Skeletal muscle cell (primary cell): ENCODE measurements at places on chromosomes 7 and 10.

- DNase-seq, result no peak
These were observed 9.7 kb downstream of the MDFIC start for GRCh38 chr7:114931656-114932011.

DNA sequence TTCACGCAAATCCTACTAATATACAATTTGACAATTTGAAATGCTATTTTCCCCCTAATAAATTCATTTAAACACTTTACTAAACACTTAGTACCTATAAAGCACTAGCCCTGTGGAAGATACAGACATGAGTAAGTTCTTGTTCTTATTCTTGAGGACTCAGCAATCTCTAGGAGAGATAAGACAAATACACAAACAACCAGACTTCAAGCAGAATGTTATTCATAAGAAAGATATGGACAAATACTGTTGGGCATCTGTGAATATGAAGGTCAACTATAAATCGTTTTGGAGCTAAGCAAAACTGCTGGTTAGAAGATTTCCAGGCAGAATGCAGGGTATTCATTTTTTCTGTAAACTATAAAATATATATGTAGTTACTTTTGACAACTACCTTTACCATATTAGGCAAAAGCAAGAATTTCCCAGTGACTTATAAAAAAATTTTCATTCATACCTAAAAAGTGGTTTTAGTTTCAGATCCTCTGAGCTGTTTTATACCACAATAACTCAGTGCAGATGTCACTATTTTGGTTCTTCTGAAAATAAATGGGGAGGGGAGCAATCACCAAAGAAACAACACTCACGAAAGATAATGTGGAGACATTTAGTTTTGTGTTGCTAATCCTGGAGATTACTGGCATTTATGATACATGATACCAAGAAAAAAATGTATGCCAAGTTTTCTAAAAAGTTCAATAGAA is 3.8 kb downstream of the VPS41 start:
- DNase-seq, result no peak

DNA sequence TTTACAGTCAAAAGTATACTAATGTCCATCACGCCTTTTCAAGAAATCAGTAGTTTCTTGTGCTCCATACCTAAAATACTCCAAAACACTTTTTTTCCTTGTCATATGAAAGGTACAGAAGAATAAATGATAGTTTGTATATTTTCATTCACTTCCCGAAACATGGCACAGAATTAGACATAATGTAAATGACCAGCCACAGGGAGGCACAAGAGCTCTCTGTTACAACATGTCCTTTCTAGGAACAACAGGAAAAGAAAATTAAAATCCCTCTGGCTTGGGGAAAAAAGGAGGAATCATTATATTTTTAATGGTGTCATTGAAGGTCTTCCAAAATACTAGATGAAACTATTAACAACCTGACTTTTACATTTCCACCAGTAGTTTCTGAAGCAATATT is 331.2 kb downstream of the ACTR3B start:
- no peak for DNase-seq

DNA sequence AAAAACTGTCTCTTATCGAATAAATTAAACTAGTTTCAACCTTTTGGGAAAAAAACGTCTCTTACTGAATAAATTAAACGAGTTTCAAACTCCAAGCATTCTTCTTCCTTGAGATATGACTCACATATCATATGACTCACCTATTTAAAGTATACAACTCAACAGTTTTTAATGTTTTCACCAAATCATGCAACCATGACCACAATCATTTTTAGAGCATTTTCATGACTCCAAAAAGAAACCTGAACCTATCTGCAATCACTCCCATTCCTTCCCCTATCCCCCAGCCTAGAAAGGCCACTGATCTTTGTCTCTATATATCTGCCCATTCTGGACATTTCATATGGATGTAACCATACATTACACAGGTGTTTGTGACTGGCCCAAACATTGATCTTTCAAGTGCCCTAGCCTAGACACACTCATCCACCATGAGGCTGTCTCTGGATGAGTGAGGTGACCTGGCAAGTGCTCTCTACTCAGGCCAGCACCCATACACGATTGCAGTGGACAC is 115.3 kb downstream of the PIP4K2A start:
- no peak for DNase-seq

DNA sequence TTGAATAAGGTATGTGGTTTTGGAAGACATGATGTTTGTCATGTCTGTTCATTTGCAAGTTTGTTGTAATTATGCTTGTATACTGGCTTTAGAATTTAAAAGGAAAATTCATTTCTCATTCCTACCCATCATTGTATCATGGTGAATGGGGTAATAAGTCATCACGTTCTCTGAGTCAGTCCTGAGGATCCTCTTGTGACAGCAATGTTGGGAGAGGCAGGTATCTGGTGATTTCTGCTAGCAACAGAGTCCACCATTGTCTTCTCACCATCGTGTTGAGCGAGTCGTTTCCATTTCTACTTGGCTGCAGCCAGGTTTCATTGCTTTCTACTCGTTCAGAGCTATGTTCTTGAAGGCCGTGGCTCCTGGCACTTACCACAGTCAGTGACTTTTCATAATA is 16.3 kb downstream of the CUL1 start:
- no peak for DNase-seq

GRCh38 chr7:3892157-3892556 is 591.1 kb downstream of the SDK1 start:
- DNase-seq, result no peak

DNA sequence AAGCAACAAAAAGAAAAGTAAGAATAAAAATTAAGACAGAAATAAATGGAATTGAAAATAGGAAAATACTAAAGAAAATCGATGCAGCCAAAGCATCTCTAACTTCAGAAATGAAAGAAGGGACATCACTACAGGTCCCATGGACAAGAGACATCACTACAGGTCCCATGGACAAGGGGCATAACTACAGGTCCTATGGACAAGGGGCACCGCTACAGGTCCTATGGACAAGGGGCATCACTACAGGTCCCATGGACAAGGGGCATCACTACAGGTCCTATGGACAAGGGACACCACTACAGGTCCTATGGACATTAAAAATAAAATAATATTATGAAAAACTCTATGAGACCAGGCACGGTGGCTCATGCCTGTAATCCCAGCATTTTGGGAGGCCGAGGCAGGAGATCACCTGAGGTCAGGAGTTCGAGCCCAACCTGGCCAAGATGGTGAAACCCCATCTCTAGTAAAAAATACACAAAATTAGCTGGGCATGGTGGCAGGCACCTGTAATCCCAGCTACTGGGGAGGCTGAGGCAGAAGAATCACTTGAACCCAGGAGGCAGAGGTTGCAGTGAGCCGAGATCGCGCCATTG is 101.0 kb upstream of the DNAAF5 start:
- no peak for DNase-seq

DNA sequence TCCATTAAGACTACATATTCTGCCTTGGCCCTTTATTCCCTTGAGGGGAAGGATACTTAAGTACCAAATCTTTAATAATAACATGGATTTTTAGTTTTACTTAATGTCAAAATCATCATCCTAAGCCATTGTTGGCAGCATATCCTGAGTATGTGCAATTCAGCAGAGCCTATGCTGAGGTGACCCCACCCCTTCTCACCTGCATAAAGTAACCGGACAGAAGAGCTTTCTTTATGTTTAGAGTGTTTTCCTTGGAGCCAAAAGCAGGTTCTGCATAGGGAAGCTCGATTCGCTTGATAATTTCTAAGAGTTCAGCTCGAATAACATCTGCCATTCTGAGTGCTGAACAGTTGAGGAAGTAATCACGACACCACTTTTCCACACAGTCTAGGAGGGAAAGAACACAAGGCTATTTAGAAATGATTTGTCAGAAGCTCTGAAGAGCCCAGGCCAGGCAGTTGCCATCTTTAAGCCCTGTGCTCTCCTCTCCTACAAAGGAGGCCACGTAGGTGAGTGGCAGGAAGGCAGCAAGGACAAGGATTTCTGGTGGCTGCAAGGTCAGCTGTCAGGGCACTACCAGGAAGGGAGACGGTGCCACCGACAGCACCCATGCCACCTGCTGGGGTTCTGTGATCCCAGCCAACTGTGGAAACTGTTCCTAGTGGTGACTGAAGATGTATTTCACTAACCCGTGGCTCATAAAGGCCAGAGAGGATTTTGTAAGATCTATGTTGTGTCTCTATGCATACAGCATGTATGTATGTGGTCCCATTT is 15.6 kb downstream of the BCCIP start:
- DNase-seq, result no peak

GRCh38 chr7:156376317-156376716 is 264.3 kb upstream of the RNF32 start:
- no peak for DNase-seq

GRCh38 chr7:74271742-74272141 is 17.5 kb upstream of the CLIP2 start:
- no peak for DNase-seq

DNA sequence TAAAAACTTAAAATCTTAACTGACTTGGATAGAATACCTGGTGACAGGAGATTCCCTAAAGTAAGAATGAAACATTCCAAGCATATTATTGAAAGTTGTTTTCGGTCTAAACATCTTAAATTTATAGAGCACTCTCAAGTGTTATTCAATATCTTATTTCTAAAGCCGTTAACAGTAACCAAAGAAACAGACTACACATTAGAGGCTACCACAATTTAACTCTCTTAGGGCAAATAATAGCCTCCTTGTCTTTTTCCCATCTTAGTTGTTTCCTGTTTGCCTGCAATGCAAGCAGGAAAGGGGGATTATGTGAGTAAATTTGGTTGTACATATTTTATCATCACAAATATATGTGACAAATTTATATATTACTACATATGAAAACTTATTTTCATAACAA is 31.4 kb downstream of the NAPEPLD start:
- DNase-seq, result no peak

GRCh38 chr7:78420001-78420400 is 621.4 kb downstream of the PHTF2 start:
- no peak for DNase-seq

- peak; percentile 21 for DNase-seq
These were observed 30.5 kb downstream of the ABCB1 start for GRCh38 chr7:87570178-87570577.

DNA sequence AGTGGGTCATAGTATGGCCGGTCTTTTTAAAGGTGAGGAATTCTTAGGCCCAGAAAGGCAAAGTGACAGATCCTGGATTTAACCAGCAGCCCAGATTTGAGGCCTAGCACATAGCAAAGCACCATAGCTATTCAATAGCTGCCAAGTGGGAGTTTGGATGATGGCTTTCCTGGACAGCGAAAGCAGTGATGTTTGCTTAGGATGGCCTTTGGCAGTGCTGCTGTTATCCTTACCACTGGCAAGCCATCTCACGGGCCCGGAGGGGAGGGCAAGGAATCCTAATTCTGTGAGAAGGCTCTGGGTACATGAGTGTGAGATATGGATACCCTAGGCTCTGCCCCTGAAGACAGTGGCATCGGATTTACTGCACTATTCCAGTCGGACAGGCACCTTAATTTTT is 50.4 kb downstream of the TCF7L2 start:
- DNase-seq, result no peak

DNA sequence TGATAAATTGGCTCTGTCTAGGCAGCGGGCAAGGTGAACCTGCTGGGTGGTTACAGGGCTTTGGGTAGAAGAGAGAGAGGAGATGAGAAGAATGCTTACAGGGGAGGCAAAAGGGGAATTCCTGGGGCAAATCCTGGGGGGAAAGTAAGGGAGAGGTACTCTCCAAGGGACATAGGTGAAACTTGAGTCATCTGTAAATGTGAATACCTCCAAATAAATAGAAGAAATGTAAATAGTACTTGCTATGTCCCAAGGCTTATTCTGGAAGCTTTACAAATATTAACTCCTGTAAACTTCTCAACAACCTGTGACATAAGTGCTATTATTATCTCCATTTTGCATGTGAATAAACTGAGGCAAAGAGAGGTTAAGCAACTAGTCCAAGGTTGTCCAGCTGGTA is 57.7 kb upstream of the CDK13 start:
- no peak for DNase-seq

DNA sequence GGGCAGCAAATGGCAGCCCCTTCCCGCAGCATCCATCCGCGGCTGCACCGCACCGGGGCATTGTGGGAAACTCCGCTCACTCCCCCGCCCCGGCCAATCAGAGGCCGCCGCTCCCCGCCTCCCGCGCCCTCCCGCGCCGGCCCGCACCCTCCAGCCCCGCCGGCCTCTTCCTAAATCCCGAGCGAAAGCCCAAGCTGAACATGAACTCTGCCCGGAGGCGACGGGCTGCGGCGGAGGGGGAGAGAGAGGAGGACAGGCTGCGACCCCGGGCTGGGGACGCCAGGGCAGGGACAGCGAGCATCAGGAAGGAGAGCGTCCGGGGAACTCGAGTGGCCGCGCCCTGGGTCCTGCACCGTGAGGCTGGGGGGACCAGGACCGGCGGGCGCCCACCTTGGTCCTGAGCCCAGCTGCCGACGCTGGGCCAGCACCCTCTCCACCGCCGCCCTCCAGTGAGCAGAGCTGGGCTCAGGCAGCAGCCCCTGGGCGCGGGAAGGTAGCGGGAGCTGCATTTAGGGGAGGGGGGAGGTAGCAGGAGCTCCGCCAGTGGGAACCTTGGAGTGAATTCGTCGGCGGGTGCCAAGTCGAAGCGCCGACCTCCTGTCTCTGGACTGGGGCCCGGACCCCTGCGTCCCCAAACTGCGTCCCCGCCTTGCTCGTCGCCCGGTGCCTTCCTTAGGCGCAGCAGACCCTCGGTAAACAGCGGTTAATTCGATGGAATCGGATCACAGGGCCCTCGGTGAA is at the start of gene DGKI:
Gene DGKI, minus strand, starts transcription at position 148 of the 741 bp plus-strand sequence.
- DNase-seq, result no peak

DNA sequence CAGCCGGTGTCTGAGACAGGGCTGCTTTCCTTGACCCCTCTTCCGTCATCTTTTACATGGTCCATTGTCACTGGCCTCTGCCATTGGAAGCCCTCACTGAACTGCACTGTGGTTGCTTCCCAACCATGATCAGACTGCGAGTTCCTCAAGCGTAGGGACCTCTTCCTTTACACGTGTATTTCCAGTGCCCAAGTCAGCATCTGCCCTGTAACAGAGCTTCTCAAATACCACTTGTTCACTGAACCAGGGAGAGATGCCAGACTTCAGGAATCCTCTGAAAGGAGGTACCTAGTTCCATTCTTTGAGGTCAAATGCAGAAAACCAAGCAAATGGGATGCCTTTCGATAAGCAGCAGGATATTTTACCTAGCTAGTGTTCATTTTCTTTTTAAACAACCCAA is 145.1 kb downstream of the NRP1 start:
- DNase-seq, result no peak

DNA sequence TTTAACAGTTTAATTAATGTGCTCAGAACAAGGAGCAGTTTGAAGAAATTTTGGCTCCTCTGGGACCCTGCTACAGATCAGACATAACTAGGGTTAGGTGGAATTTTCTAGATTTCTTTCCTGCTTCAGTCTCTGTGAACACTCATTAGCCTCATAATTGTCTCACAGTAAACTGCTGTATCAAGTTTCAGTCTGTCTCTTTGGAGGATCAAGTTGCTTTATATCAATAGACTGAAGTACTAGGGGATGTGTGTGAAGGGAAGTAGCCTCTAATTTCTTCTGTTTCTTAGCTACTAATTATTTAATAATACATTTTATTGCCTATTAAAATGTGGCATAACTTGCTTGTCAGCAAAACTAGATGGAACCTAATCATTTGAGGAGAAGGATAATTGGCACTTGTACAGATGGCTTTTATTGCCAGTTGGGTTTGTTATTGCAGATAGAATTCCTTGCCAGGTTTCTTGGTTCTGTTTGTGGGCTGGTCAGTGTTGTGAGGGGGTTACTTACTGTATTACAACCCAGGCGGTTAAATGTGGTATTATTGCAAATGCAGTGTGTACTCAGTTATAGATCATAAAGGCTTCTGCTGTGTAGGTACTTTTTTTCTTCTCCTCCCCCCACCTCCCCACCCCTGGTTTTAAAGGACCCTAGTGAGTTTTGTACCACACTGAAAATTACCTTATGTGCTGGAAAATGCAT is 758.0 kb downstream of the AUTS2 start:
- no peak for DNase-seq
